ENCODE measurements at places on chromosomes 4 and X. TPM values are rescaled to one million over a fixed set of nuclear protein-coding genes. Genes with fewer than 3 reads are reported as not detected.

- no peaks in the 10 kb centered on the region for H3K4me1 ChIP-seq
- no peak overlapping the region for H3K27ac ChIP-seq
- DNase-seq, result no peak
- H3K27me3 ChIP-seq, result no peaks in the 10 kb centered on the region
Measured at GRCh38 chrX:39439906-39440798, 638.9 kb downstream of the MID1IP1 start.

Gene HSFX3
- total RNA-seq, result not detected

- H3K36me3 ChIP-seq, result no peaks in the 10 kb centered on the region
- H3K4me3 ChIP-seq, result no peak overlapping the region
- H3K27ac ChIP-seq, result no peak overlapping the region
- peaks cover 2% of the 10 kb centered on the region for H3K4me1 ChIP-seq
- H3K27me3 ChIP-seq, result no peaks in the 10 kb centered on the region
Measured at GRCh38 chrX:19750028-19750782, 137.2 kb downstream of the SH3KBP1 start.

Gene SRPX2
- total RNA-seq, result 8.8 TPM

DNA sequence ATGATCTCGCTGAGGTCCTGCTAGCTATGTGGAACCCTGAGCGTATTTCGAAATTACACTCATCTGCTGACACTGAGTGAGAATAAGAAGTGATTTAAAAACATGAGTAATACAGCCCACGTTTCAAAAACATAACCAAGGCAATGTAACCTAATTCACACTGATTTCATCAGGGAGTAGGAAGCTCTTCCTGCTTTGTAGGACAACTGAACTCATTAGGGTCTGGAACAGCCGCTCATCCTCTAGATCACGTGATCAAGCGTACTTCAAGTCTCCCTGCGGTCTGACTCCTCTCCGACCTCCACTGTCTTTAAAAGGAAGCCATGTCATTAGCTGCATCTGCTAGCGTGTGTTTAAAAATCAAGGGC is 138.0 kb downstream of the NSUN7 start:
- no peak overlapping the region for H3K27ac ChIP-seq
- no peak overlapping the region for H3K4me3 ChIP-seq
- H3K27me3 ChIP-seq, result no peaks in the 10 kb centered on the region
- no peak for DNase-seq
- H3K36me3 ChIP-seq, result no peaks in the 10 kb centered on the region

DNA sequence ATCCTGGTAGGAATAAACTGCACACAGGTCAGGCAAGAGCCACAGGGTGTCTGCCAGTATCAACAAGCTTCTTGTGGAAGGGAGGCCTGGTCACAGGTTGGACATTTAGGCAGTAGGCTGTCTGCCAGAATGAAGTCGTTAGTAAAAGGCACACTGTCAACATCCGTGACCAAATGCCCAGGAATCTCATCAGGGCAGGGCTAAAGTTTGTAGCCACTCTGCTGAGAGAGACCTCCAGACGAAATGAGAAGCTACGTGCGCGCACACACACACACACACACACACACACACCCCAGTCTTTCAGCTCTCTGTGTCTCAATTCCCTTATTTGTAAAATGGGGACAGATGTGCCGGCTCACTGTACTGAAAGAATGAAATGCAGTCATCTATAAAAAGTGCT is 408.7 kb upstream of the ZFP42 start:
- H3K27me3 ChIP-seq, result peaks cover 11% of the 10 kb centered on the region
- H3K27ac ChIP-seq, result no peak overlapping the region
- H3K4me3 ChIP-seq, result no peak overlapping the region
- no peaks in the 10 kb centered on the region for H3K36me3 ChIP-seq

DNA sequence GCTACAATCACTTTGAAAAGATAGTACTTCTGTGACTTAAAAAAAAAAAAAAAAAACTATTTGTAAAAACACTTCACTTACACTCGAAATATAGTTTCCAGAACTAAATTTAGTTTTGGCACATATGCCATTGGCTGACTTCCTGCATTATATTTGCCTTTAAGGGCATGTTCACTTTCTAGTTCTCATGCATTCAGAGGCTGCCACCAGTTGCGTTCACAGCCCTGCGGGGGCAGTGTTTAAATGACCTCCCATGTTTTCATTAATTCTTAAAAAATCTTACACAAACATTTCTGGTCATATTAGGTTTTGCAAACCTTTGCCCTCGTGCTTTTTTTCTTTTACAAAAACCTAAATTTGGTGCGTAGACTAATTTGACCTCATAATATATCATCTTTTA is 12.4 kb upstream of the ARHGAP6 start:
- no peak overlapping the region for H3K27ac ChIP-seq
- no peak overlapping the region for H3K4me3 ChIP-seq
- H3K36me3 ChIP-seq, result no peaks in the 10 kb centered on the region
- no peaks in the 10 kb centered on the region for H3K4me1 ChIP-seq
- H3K27me3 ChIP-seq, result peaks cover 4% of the 10 kb centered on the region

GRCh38 chrX:127129510-127129909 is 310.0 kb downstream of the PRR32 start:
- H3K27ac ChIP-seq, result no peak overlapping the region
- no peaks in the 10 kb centered on the region for H3K27me3 ChIP-seq
- no peaks in the 10 kb centered on the region for H3K36me3 ChIP-seq
- DNase-seq, result no peak
- H3K4me3 ChIP-seq, result no peak overlapping the region

DNA sequence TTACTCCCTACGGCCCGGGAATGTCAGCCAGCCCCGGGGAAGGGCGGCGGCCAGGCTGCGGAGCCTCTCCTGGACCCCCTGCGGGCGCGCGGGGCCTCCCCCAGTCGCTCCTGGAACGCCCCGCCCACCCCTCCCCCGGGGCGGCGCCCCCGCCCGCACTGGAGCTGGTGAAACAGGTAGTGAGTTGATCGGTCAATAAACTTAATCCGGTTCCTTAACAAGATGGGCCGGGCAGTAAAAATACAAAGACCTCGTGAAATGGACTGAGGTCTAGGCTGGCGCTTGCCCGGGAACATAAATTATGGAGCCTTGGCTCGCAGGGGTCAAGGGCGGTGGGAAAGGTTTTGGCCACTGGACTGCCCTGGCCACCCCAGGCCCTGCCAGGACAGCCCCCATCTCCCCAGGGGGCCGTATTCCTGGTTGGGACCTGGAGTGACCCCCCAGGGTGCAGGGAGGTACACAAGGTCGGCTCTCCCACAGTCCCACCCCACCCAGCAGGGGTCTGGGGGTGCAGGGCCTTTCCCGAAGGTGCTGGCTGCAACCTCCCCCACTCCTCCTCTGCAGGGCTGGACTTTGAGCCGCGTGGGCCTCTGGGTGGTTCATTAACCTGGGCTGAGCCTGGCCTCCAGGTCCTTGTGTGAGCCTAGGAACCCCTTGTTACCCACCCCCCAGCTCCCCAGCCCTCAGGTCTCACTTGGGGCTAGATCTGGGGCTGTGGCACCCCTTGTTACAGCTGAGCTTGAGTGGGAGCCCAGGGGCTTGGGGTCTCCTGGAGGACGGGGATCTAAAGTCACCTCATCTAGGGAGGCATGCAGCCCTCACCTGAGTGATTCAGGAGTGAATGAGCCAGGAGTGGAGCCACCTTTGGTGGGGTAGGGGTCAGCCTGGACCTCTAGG is 2.5 kb downstream of the FGFR3 start:
- peak; percentile 45 for DNase-seq
- no peaks in the 10 kb centered on the region for H3K36me3 ChIP-seq
- peak overlapping the region; percentile 55 for H3K4me3 ChIP-seq
- H3K27me3 ChIP-seq, result peaks cover 15% of the 10 kb centered on the region
- peaks cover 4% of the 10 kb centered on the region for H3K4me1 ChIP-seq

Gene TSPAN7
- total RNA-seq, result 0.31 TPM

GRCh38 chr4:42399393-42399792 is 2.1 kb downstream of the SHISA3 start:
- H3K4me1 ChIP-seq, result no peaks in the 10 kb centered on the region
- DNase-seq, result no peak
- peaks cover 75% of the 10 kb centered on the region for H3K27me3 ChIP-seq
- H3K27ac ChIP-seq, result no peak overlapping the region

DNA sequence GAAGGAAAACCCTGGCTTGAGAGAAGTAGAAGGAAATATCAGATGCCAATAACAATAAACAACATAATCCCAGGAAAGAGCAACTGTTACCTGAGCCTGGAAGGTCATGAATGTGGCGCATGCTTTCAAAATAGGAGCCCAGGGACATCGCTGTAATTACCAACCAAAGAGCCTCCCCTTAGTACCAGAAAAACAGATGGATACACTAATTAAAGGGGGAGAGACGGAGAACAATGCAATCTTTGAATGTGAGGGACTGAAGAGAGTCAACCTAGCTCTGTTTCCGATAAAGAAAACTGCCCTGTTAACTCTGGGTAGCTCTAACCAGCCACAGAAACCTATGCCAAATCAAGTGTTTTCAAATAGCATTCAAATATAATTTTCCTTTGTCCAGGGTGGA is 161.4 kb downstream of the ENOX2 start:
- no peak overlapping the region for H3K4me3 ChIP-seq
- no peak for DNase-seq
- no peak overlapping the region for H3K27ac ChIP-seq
- no peaks in the 10 kb centered on the region for H3K27me3 ChIP-seq
- H3K4me1 ChIP-seq, result no peaks in the 10 kb centered on the region
- no peaks in the 10 kb centered on the region for H3K36me3 ChIP-seq

DNA sequence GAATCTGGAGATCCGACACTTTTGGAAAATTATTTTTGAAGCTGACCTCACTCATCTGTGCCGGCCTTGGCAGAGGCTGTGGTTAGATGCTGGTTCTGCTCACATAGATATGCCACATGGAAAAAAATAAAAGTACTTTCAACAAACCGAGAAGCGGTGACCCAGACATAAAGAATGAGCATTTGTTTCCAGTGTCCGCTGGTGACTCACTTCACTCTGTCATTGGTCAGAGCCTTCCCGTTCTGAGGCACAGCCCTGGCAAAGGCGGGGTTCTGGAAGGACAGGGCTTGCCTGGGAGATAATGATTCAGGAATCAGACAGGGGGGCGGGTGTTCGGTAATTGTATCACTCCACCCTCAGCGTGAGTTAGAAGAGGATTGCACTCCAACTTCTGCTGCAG is 172.4 kb upstream of the MXRA5 start:
- no peaks in the 10 kb centered on the region for H3K4me1 ChIP-seq
- no peak overlapping the region for H3K4me3 ChIP-seq
- no peak overlapping the region for H3K27ac ChIP-seq
- no peaks in the 10 kb centered on the region for H3K36me3 ChIP-seq
- DNase-seq, result no peak

Gene CT45A2
- total RNA-seq, result not detected

Gene GYPE
- total RNA-seq, result 1.2 TPM

DNA sequence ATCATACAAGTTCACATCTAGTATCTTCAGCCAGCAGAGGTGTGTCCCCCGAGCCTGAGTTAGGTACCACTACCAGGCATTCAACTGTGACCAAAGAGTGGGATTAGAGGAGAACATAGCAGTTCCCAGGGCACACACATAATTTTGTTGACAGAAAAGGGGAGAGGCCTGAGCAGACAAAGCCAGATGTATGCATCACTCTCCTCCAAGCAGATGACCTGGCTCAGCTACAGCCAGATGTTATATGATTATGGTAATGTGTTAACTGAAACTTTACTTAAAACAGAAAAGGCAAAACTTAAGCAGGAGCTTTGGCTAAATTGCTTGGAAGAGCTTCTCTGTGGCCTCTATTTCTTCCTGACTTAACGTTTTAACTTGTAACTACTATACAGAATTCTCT is 88.9 kb downstream of the CC2D2A start:
- no peaks in the 10 kb centered on the region for H3K27me3 ChIP-seq
- H3K36me3 ChIP-seq, result peaks cover 4% of the 10 kb centered on the region
- H3K4me1 ChIP-seq, result no peaks in the 10 kb centered on the region

DNA sequence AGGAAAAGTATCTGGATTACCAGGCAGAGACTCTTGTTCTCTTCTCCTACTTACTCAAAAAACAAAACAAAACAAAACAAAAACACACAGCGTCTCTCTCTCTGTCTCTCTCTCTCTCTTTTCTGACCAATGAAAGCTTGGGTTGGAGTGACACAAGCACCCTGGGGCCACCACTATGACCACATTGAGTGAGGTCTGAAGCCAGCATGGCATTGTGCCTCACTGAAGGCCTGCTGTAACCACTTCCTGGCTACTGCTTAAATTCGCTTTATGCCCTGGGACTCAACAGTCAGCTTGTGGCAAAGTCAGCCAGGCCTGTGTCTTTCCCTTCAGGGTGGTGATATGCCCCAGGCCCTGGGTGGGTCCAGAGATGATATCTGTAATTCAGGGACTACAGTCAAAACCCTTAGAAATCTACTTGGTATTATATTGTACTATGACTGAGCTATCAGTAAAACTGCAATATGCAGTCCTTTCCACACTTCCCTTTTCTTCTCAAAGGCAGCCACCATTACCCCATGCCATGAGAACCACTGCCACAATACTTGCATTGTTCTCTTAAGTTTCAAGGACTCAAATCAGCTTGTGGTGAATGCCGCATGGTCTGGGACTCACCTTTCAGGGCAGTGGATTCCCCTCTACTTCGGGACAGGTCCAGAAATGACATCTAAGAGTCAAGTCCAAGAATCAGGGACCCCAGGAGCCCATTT is 606.8 kb upstream of the KLHL4 start:
- no peaks in the 10 kb centered on the region for H3K4me1 ChIP-seq
- no peak overlapping the region for H3K4me3 ChIP-seq
- no peaks in the 10 kb centered on the region for H3K27me3 ChIP-seq
- H3K27ac ChIP-seq, result no peak overlapping the region

Gene TEX13B
- total RNA-seq, result not detected
